ENCODE measurements at places on chromosomes 16 and 17.

GRCh38 chr17:37121616-37122015, 172.9 kb downstream of the AATF start:
- DNase-seq = no peak
- H3K27me3 ChIP-seq = no peaks in the 10 kb centered on the region
- H3K4me3 ChIP-seq = no peak overlapping the region
- no peaks in the 10 kb centered on the region for H3K4me1 ChIP-seq
- H3K27ac ChIP-seq = no peak overlapping the region

DNA sequence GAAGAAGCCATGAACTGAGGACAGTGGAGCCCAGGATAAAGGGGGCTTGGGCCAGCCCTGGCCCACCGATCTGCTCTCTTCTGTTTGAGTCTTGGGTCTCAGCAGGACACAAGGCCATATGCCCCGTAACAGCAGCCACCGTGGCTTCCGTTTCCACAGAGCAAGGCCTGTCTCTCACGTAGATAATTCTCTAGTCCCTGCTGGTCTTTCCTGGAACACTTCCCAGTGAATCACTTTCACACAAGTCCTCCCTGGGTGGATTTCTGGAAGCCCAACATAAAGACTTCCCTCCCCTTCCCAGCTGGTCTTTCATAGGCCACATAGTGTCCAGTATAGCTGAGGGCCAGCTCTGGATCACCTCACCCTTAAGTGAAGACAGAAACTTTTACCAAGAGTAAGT, 19.9 kb upstream of the C16orf78 start:
- peaks cover 15% of the 10 kb centered on the region for H3K27me3 ChIP-seq
- H3K27ac ChIP-seq = no peak overlapping the region
- no peaks in the 10 kb centered on the region for H3K36me3 ChIP-seq
- H3K4me3 ChIP-seq = no peak overlapping the region
- no peak for DNase-seq

DNA sequence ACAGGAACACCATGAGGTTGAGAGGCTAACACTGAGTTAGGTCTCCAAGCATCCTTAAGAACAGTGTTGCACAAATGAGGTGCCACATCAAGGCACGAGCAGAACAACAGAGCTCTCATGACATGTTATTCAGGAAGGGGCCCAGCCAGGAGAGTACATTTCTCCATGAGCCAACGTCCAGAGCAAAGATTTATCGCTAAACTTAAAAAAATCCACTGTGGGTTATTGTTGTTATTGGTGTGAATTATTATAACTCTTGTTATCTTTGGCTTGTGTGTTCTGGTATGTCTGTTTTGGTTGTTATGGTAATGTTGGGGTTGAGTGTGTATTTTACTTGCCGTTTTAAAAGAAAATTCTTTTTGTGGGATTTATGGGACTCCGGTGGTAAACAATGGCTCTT, 68.9 kb upstream of the MSI2 start:
- no peak overlapping the region for H3K27ac ChIP-seq
- no peaks in the 10 kb centered on the region for H3K36me3 ChIP-seq
- no peak overlapping the region for H3K4me3 ChIP-seq
- DNase-seq = no peak

DNA sequence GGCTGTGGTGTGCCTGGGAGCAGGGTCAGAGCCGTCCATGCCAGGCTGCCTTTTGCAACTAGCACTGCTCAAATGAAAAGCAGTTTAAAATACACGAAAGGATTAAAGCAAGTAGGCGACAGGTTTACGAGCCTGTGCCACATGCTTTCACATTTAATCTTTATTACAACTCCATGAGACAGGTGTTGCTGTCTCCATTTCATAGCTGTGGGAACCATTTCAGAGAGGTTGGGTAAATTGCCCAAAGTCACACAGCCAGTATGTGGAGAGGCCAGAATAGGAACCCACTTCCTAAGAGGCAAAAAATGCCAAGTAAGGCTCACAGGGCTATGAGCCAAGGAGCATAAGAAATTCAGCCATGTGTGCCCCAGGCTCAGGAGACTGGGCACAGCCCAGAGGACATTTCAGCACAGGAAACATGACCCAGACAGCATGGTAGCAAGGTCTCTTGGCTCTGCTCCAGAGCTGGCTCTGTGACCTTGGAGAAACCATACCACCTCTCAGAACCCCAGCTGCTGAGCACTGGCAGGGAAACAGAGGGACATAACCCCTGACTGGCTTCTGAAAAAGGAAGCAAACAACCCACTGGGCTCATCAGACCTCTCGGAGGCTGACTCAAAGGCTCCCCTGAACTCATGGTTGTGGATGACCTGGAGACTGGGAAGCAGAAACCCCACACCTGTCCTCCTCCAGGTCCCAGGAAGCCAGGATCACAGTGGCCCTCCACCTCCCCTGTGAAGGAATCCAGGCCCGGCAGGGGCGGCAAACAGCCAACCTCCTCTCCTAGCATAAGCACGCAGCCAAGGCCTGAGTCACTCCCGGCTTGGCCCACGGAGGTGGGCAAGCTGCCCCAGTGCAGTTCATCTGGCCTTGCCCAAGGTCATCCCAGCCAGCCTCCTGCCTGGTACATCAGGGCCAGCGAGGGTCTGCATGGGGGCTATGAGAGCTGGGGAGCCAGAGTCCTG, 40.3 kb upstream of the MRPS23 start:
- peaks cover 2% of the 10 kb centered on the region for H3K27me3 ChIP-seq
- H3K4me3 ChIP-seq = no peak overlapping the region
- DNase-seq = no peak
- no peaks in the 10 kb centered on the region for H3K4me1 ChIP-seq

- H3K27me3 ChIP-seq = no peaks in the 10 kb centered on the region
- no peak for DNase-seq
- peaks cover 82% of the 10 kb centered on the region for H3K36me3 ChIP-seq
- peaks cover 8% of the 10 kb centered on the region for H3K4me1 ChIP-seq
- no peak overlapping the region for H3K27ac ChIP-seq
Observed at GRCh38 chr16:3292604-3293003, 9.3 kb downstream of the ZNF263 start.
